T-helper 9 cell (primary cell): ENCODE measurements at places on chromosomes 3 and 15.

- DNase-seq, result no peak
Observed at GRCh38 chr15:91484141-91484540, 369.4 kb upstream of the SLCO3A1 start.

DNA sequence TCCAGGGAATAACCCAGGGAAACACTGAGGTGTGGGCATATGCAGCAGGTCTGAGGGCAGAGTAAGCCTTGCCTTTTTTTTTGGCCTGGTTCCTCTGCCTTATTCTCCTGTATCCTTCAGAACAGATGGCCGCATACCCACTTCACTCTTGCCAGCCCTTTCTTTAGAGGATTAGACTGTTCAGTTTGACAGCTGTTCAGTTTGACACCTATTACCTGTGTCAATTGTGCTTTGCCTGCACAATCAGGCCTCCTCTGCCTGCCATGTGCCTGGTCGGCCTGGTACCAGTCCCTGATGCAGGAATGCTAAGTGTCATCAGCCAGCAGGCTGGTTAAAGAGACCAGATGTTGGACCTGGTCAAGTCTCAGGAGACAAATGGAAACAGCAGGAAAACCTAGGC lies 22.3 kb downstream of the TM6SF1 start:
- DNase-seq, result no peak

- no peak for DNase-seq
Observed at GRCh38 chr15:53384417-53384816, 375.0 kb downstream of the WDR72 start.

DNA sequence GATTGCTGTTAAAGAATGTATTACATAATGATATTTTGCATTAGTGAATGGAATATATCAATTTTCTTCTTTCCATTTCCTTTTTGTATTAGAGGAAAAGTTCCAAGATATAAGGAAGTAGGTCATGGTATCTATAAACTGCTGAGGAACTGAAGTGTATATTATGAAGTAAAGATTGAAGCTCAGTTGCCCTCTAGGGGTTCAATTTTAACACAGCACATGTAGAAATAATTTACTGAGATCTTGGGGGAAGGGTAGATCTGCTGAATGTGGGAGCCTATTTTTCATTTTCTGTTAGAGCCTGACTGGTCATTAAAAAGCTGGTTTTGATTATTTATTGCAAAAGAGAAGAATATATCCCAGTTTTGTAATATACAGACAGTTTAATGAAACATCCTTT lies 45.2 kb downstream of the CMC1 start:
- DNase-seq, result no peak

- DNase-seq, result no peak
Observed at GRCh38 chr3:174931473-174932353, 72.6 kb downstream of the NAALADL2 start.

- DNase-seq, result no peak
Observed at GRCh38 chr15:48479751-48480150, 148.5 kb downstream of the DUT start.

- DNase-seq, result no peak
Observed at GRCh38 chr3:138438896-138439295, 4.5 kb downstream of the ESYT3 start.

- no peak for DNase-seq
Observed at GRCh38 chr3:16026753-16027152, 147.7 kb upstream of the GALNT15 start.

DNA sequence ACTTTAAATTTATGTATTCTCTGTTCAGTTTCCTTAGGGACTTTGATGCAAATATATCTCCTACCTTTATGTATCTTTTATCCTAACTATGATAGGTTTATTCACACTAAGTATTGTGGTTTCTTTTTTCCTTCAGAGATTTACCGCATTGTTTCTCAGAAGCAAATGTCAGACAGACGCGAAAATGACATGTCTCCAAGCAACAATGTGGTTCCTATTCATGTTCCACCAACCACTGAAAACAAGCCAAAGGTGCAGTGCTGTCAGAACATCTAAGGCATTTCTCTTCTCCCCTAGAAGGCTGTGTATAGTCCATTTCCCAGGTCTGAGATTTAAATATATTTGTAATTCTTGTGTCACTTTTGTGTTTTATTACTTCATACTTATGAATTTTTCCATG lies 18.3 kb downstream of the RAB11A start:
- DNase-seq, result no peak

DNA sequence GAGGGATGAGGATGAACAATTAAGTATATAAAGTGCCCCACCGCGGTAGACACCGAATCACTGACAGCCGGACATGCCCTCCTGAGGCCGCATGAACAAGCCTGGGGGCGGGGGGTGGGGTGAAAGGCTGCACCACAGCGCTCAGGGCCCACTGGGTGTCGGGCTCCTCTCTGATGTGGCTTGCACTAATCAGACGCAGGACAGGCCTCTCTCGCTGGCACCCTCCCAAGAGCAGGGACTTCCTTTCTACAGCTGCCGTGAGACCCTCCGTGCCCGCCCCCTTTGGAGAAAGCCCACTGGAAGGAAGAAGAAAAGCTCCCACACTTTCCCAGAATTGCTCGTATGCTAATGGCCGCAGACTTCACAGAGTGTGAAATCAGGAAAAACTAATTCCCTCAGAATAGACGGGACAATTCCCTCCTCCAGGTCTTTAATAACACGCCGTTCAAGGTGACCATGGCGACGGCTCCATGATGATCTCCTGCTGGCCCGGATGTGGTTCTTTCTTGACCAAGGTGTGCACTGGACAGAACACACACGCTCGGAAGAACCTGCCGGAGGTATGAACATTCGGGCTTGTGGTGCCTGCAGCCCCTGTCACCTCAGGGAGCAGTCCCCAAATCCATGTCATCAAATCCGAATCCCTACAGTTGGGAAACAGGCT lies 32.0 kb downstream of the IQSEC1 start:
- no peak for DNase-seq

DNA sequence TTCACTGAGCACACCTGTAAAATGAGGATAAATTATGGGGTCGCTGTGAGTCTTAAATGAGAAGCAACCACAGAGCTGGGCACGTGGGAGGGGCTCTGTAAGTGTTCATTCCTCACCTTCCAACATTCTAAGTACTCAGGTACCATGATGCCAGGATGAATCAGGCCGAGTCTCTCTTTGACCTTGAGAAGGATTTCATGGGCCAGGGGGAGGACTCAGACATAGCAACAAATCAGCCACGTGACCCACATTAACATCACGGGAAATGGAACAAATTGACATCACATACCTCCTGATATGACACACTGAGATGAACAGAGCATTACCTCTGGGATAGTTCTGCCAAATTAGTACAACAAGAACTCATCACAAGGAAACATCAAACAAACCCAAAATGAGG lies 35.2 kb upstream of the USP3 start:
- no peak for DNase-seq

DNA sequence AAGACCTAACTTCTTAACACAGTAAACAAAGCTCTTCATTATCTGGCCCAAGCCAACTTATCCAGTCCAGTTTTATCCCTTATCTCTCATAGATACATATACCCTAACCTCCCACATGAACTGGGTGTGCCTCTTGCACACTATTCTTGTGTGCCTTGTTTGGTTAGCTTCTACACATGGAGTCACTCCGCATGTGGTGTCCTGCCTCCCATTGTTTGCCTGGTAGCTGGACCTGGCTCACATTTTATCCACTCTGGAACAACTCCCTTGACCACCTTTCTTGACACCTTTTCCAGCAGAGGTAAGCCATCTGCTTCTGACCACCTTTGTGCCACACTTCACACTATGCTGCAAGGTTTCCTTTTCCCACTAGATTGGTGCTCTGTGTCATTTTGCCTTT lies 15.2 kb downstream of the TIPARP start:
- DNase-seq, result no peak

- no peak for DNase-seq
Observed at GRCh38 chr3:74470313-74470712, 144.1 kb downstream of the CNTN3 start.

DNA sequence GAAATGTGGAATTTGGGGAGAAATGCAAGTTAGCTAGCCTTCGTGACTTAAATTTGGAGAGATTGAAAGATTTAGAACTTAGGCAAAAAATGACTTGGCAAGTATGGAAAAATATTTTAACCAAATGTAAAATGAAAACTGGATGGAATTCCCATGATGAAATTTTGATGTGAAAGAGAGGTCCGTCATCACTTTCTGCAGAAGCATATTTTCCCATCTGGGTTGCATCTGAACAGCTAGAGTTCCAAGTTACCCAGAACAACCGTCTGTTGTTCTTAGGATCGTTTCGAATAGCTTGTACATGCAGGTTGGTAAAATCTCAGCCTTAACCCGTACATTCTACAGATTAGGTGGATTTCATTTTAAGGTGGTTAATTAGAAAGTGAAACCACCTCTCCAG lies 136.3 kb downstream of the GHSR start:
- no peak for DNase-seq

- DNase-seq, result no peak
Observed at GRCh38 chr3:106206146-106206545, 337.3 kb upstream of the CBLB start.

- no peak for DNase-seq
Observed at GRCh38 chr3:15153103-15153502, 52.9 kb upstream of the CAPN7 start.
